ENCODE measurements at places on chromosomes 2 and 18.

- no peak for DNase-seq
Measured at GRCh38 chr2:221524158-221524557, 47.9 kb downstream of the EPHA4 start.

DNA sequence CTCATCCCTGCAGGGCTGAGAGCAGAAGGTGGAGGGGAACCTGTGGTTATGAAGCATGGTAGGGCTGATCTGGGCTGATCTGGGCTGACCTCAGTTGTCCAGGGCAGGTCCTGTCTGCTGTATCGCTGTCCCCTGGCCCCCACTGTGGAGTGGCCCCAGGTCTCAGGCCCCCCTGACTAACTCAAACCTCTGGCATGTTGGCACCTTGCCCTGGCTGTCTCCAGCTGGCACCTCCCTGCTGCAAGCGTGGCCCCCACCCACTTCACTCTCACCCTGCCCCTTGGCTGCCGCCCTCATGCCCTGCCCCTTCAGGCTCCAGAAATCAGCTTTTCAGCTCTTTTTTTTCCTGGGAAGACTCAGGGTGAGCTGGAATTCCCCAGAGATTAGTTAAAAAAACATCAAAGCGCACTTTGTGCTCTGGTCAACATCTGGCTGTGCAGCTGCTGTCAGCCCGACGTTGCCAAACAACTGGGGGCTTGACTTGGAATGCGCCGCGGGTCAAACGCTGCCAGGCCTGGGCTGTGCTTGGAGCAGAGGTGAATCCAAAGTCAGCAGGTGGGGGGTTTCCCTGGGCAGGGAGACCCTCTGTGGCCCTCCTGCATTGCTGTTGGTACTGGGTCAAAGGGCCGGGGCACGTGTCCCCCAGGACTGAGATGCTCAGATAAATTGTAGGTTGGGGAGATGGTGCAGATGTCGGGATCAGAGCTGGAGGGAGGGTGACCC is 173.8 kb upstream of the HDAC4 start:
- no peak for DNase-seq

DNA sequence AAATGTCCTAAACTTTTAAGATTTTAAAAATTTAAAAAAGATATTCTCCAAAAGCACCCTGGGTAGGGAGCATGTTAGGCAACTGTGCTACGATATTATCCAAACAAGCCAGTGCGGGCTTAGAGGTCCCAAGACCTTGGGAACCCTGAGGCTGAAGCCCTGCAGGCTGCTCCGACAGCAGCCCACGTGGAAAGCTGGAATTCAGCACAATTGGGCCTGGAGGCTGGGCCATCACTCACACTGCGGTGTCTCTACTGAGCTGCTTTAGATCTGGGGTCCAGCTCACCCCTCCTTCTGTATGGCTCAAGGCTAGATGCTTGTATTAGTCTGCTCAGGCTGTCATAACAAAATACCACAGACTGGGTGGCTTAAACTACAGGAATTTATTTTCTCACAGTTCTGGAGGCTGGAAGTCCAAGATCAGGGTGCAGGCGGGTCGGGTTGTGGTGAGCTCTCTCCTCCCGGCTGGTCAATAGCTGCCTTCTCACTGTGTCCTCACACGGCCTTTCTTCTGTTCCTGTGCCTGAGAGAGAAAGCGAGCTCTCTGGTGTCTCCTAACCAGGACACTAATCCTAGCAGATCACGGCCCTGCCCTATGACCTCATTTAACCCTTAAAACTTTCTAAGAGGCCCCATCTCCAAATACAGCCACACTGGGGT is 42.5 kb downstream of the DPYSL5 start:
- DNase-seq = no peak

- DNase-seq = no peak
Measured at GRCh38 chr2:119469131-119469530, 37.5 kb downstream of the TMEM37 start.

DNA sequence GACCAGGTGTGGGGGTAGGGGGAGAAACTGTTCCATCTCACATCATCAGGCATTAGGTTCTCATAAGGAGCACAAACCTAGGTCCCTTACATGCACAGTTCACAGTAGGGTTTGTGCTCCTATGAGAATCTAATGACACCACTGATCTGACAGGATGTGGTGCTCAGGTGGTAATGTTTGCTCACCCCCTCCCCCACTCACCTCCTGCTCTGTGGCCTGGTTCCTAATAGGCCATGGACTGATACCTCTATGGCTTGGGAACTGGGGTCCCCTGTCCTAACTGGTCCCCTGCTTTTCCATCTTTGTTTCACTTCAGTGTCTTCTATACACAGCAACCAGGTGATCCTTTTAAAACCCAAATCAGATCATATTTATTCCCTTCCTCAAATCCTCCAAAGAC is 267.8 kb downstream of the TNS1 start:
- no peak for DNase-seq

- no peak for DNase-seq
Measured at GRCh38 chr2:153110486-153110885, 368.1 kb downstream of the RPRM start.

DNA sequence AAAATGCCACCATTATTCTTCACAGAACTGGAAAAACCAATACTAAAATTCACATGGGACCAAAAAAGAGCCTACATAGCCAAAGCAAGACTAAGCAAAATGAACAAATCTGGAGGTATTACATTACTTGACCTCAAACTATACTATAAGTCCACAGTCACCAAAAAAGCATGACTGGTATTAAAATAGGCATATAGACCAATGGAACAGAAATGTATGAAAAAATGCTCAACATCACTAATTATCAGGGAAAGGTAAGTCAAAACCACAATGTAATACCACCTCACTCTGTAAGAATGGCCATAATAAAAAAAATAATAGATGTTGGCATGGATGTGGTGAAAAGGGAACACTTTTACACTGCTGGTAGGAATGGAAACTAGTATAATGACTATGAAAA is 158.6 kb downstream of the CDH2 start:
- no peak for DNase-seq

- DNase-seq = no peak
Measured at GRCh38 chr2:98691303-98691702, 39.6 kb downstream of the MGAT4A start.

GRCh38 chr2:227370092-227370491 is 9.0 kb downstream of the TM4SF20 start:
- DNase-seq = no peak

GRCh38 chr2:144099780-144100377 is 420.0 kb downstream of the ZEB2 start:
- DNase-seq = no peak

- no peak for DNase-seq
Measured at GRCh38 chr2:236242057-236242495, 22.1 kb downstream of the ASB18 start.

- no peak for DNase-seq
Measured at GRCh38 chr2:107285621-107286299, 399.8 kb upstream of the ST6GAL2 start.

GRCh38 chr2:18749912-18750526 is 160.7 kb upstream of the NT5C1B start:
- DNase-seq = no peak

DNA sequence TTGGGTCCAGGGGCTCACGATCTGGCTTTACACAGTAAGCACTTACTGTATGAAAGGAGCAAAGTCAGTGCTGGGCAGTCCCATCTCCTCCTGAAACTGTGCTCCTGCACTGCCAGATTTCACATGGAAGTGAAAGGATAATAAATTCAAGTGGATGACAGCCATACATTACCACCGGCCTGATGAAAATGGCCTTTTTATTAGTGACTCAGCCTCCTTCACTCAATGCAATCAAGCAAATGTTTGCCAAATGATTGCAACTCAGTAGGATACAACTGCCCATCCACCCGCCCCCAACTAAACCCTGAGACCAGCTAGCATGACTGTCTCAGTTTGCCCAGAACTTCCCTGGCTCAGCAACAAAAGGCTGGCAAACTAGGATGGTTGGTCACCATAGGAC is 77.1 kb downstream of the MYO5B start:
- no peak for DNase-seq

GRCh38 chr18:1383465-1383864 is 478.8 kb downstream of the ADCYAP1 start:
- no peak for DNase-seq

- no peak for DNase-seq
Measured at GRCh38 chr2:234273887-234274584, 222.8 kb downstream of the ARL4C start.

GRCh38 chr2:136611451-136611850 is 153.9 kb upstream of the THSD7B start:
- no peak for DNase-seq

DNA sequence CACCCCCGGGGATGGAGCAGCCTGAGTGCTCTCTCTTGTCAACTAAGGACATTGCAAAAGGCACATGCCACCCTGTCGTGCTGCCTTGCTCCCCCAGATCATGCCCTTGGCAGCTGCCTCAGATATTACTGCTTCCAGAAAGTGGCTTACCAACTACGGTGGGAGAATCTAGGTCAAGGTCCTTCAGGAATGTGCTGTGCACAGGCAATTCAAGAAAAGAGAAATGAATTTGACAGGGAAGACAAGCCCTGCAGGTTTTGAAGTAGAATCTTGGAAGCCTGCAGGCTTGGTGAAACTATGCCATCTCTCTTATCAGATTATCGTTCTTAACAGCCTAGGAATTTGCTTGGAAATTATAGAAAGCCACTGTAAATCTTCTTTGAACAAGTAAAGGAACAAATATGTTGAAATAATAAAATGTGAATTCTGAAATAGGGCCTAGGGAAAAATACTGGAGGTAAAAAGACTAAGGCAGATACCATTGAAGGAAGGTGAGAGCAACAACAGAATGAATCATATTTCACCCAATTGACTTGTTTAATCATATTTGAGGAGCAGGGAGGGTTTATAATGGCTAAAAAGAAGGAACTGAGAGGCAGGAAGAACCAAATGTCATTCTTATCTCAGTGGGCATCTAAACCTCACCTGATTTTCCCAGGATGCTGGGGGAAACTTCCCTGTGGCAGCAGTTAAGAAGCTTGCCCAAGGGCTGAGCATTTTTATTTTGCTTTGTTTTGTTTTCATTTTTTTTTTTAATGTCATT is 94.0 kb upstream of the GLS start:
- DNase-seq = no peak

Data from activated effector memory CD4-positive, alpha-beta T cell treated with Interleukin-2 at 50 U/mL for 16 hours (primary cell).